Activated T-cell treated with anti-CD3 and anti-CD28 coated beads, Interleukin-2, amount 50 U/mL, for 4 hours (primary cell): ENCODE measurements at places on chromosomes 2 and 18.

DNA sequence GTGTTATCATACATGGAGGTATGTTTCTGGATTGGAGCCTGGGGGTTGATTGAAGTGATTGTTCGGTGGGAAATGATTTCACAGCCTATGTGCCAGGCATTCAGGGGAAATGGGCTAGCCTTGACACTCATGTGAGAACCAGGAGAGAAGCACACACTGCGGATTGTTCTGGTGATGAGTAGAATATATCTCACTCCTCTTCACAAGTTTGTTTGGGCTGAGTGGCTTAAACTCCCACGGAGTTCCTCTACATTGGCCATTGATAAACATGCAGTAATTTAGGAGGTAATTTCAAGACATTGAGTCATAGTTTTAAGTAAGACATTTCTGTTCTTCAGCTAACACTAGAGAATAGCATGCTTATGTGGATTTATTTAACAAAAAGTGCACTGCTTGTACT is 498.9 kb upstream of the NETO1 start:
- no peak for DNase-seq

- DNase-seq, result no peak
Measured at GRCh38 chr2:235630718-235631296, 137.0 kb downstream of the AGAP1 start.

GRCh38 chr2:147847746-147848391 is 3.0 kb downstream of the ACVR2A start:
- DNase-seq, result no peak

- no peak for DNase-seq
Measured at GRCh38 chr18:61995618-61996017, 102.8 kb upstream of the RNF152 start.

DNA sequence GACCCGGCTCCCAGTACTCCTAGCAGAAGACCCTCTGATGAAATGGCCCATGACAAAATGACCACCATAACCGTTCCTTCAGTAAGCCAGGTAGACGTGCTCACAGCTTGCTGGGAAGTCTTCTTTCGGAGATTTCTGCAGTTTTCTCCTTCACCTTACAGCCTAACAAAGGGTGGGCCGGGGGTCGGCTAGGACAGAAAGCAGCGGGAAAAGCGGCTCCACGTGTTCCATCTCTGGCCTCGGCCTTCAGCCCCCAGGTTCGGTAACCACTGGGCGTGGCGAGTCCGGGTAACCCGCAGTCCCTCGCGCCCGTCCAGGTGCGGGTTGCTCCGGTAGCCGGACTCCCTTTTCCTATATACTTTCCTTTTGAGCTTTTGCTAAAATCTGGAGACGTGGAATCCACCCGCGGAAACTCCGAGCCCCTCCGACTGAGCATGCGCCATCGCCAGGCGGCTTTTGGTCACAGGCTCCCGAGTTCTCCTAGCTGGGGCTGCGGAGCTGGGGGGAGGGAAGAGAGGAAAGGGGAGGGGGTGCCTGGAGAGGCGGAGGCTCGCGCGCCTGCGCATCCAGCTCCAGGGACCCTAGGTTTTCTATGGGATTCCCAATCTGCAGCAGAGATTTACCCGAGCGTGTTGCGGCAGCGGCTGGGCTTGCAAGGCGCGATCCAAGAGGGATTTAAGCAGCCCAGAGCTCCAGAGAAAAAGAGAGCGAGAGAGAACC is at the start of gene VSNL1:
Gene VSNL1 (plus strand): TSS at position 604 of the 720 bp plus-strand sequence. CDS start 51,379 bp downstream, outside the sequence.
- DNase-seq, result no peak

- no peak for DNase-seq
Measured at GRCh38 chr2:55985406-55985805, 61.8 kb upstream of the EFEMP1 start.

DNA sequence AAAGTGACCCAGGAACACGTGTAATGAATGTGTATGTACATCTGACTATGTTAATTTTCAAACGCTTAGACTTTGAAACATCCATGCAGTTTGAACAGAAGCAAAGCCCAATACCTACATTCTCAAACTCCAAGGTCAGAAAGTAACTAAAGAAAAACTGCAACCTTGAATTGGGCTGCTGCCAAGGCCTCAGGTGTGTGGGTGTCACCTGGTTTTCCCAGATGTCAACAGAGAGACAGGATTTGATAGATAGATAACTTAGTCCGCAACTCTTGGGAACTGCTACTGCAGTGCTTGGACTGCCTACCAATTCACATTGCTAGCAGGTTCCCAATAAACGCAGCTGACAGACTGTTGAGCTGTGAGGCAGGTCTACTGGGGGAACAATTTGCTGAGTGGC is 78.7 kb upstream of the PAPOLG start:
- DNase-seq, result no peak

- DNase-seq, result no peak
Measured at GRCh38 chr18:56175330-56176001, 462.9 kb downstream of the TXNL1 start.

DNA sequence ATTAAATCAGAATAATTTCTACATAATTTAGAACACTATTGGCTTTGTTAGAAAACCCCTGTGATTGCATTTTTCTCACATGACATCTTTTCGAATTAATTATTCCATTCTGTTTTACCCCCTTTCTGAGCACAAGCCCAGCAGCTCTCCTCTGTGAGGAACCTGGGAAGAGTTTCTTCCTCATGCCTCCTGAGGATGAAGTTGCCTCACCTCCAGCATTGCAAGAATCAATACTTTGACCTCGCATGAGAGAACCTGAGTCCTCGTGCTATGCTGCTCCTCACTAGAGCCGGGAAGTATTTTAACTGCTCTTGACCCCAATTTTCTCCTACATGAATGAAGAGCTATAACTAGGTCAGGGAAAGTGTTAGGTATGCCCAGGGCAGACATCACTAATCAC is 77.1 kb upstream of the RAPH1 start:
- DNase-seq, result no peak

DNA sequence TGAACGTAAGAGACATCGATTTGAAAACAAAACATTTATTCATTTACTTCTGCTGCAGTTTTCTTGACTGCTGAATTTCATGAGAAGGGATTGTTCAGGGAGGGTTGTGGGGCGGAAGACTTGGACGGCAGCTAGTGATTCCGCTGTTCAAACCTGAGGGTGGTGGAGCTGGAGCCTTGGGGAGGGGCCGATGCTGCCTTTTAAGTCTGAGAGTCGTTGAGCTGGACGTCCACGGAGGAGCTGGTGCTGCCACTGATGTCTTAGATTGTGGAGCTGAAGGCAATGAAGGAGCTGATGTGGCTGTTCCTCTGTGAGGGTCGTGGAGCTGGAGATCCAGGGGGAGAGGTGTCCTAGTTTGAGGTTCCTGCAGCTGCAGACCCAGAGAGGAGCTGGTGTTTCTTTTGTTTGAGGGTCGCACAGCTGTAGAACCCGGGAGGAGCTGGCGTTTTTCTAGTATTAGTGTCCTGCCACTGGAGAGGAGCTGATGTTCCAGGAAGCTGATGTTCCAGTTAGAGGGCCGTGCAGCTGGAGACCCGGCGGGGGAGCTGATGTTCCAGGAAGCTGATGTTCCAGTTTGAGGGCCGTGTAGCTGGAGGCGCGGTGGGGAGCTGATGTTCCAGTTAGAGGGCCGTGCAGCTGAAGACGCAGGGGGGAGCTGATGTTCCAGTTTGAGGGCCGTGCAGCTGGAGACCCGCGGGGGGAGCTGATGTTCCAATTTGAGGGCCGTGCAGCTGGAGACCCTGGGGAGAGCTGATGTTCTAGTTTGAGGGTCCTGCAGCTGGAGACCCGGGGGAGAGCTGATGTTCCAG is 150.9 kb downstream of the RTP5 start:
- DNase-seq, result no peak

- DNase-seq, result no peak
Measured at GRCh38 chr2:5976531-5977065, 284.4 kb downstream of the SOX11 start.

GRCh38 chr2:16244966-16245320 is 304.6 kb downstream of the MYCN start:
- no peak for DNase-seq

DNA sequence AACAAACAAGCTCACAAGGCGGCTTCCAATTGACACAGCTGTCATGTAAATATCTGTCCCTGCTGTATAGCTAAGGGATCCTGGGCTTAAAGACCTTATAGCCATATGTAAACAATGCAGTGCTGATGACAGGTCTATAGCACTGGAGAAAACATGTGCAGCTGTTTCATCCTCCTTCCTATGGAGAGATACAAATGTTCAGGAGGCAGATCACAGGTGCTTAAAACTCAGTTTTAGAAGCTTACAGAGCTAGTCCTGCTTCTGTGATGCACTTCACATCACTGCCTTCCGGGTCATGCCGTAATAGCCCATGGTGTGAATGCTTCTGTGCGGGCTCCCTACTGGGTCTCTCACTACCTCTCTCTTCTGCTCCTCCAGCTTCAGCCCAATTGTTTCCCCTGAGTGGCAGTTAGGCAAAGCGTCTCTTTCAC is 262.4 kb upstream of the CHST9 start:
- no peak for DNase-seq

DNA sequence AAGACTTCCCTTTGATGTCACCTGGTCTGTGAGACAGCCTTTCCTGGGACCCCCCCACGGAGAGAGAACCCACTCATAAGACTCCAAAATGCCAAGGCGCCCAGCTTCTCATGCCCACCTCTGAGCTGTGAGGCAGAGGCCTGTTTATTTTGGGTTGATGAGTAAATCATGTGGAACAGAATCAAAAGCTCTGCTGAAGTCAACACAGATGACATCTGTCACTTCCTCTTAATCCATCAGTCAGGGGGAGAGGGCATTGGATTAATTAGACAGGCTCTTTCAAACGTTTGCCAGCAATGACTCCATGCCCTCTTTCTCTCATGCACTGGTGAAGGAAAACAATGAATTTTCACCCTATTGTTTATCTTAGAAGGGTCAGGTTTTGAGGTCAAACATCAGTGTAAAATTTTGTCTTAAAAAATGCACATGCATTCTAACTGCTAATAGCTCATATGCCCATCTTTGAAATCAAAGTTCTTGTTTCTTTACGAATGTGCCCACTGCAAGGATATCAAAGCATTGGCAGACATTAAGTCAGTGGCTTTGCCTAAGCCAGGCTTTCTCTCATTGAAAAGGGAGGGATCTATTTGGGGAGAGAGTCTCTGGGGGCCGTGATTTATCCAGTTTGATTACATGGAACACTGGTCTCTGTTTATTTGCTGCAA is 184.1 kb downstream of the ACKR3 start:
- DNase-seq, result no peak

- no peak for DNase-seq
Measured at GRCh38 chr2:1628893-1629292, 115.4 kb downstream of the PXDN start.

GRCh38 chr2:43367012-43367782 is 140.8 kb upstream of the ZFP36L2 start:
- no peak for DNase-seq

GRCh38 chr2:115161081-115161770 is 718.8 kb downstream of the DPP10 start:
- no peak for DNase-seq

DNA sequence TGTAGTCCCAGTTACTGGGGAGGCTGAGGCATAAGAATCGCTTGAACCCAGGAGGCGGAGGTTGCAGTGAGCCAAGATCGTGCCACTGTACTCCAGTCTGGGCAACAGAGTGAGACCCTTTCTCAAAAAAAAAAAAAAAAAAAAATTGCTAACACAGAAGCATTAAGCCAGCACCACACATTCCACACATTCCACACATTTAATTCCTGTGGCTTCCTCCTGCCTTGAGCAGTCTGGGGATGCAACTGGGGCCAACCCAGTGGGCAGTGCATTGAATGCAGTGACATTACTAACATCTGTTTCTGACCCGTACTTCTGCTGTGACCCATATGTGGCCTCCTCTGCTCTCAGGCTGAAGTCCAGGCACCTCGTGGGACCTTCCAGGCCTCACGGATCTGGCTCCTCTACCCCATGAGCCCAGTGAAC is 107.0 kb downstream of the BCL2L11 start:
- no peak for DNase-seq

DNA sequence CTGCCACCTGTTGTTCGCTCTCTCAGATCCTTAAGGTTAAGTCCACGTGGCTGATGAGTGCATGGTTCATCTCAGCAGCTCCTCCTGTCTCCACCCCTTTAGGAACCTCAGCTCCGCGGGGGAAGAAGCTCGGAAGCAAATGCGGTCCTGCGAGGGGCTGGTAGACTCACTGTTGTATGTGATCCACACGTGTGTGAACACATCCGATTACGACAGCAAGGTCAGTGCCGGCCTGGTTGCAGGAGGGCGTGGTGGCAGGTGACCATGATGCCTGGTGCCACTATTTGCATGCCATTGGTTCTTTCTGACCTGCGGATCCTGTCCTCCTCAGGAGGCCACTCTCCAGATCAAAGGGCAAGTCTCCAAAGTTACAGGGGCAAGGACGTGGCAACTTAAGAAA is 133.9 kb upstream of the DAPL1 start:
- DNase-seq, result no peak

- DNase-seq, result no peak
Measured at GRCh38 chr18:40810372-40810771, 1144.7 kb upstream of the PIK3C3 start.

GRCh38 chr2:187644486-187644885 is 90.3 kb upstream of the TFPI start:
- no peak for DNase-seq

DNA sequence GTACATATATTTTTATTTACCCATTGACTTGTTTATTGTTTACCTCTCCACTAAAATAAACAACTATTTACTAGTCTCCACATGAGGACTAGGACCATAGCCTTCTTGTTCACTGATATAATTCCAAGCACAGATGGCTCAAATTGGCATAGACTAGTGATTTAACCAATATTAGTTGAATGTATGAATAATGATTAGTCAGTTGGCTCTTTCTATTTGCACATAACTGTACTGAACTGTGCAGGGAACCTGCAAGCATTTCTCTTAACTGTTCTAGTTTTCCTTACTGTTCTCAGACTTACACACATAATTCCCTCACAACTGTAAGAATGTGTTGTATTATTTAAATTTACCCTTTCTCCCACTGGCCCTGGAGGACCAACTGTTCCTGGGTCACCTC is 91.9 kb downstream of the COL3A1 start:
- no peak for DNase-seq

- DNase-seq, result no peak
Measured at GRCh38 chr2:126241001-126241400, 415.0 kb upstream of the GYPC start.

DNA sequence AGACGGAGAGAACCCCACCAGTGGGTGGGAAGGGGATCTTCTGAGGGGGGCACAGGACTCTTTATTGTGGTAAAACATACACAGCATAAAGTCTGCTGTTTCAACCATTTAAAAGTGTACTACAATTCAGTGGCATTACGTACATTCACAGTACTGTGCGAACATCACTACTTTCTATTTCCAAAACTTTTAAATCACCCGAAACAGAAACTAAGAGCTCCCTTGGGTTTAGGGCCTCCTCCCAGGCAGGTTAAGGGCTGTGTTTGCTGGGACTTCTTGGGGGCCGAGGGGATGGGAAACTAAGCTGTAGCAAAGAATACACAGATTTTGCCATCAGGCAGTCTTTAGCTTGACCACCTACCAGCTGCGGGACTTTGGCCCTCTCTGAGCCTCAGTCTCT is 242.0 kb downstream of the HAUS1 start:
- DNase-seq, result no peak

GRCh38 chr2:222336442-222336841 is 37.6 kb upstream of the PAX3 start:
- no peak for DNase-seq
